GOT3 (cell line): ENCODE measurements at places on chromosomes 3 and 15.

DNA sequence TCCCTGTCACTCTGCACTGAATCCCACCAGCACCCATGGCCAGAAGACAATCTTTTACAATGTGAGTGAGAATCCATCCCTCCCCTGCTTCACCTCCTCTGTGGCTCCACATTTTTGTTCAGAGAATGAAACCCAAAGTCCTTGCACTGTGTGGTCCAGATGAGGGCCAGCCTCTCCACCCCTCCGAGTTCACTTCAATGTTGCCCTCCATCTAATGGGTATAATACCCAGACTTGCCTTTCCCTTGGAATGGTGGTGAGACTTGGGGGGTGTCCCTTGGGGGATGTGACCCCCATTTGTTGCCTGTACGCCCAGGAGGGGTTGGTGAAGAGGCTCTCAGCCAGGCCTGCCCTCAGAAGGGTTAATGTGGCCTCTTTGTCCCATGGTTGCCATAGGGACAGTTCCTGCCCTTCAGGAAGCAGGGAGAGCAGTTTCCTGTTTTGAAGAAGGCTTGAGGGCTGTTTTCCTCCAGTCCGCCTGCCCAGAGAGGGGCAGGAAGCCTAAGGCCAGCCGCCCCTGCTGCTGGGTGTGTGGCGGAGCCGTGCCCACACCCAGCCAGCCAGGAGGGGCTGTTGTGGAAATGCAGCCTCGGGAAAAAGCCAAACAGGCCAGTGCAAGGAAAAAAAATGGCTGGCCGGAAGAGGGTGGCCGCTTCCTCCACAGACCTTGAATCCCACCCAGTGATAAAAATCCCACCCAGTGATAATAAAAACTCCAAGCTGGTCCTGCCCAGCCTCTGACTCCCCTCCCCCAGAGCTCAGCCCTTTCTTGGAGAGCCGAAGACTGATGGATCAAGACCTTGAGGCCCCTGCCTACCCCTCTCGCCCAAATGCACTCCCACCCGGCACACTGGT lies 14.6 kb upstream of the FGD5 start:
- DNase-seq: no peak

DNA sequence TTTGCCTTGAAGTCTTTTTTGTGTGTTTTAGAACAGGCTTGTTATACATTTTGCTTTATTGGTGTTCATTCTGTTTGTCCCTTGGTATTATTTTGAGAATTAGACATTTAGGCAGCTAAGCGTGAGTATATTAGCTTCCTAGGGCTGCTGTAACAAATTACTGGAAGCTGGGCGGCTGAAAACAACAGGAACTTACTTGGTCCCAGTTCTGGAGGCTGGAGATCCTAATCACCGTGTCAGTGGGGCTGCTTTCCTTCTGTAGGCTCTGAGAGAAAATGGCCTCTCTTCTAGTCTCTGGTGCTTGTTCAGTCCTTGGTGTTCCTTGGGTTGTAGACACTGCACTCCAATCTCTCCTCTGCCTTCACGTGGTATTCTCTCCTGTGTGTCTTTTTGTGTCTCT lies 142.3 kb downstream of the KLHL25 start:
- DNase-seq: no peak

- DNase-seq: no peak
Observed at GRCh38 chr3:60025096-60026050, 975.5 kb upstream of the CFAP20DC start.

DNA sequence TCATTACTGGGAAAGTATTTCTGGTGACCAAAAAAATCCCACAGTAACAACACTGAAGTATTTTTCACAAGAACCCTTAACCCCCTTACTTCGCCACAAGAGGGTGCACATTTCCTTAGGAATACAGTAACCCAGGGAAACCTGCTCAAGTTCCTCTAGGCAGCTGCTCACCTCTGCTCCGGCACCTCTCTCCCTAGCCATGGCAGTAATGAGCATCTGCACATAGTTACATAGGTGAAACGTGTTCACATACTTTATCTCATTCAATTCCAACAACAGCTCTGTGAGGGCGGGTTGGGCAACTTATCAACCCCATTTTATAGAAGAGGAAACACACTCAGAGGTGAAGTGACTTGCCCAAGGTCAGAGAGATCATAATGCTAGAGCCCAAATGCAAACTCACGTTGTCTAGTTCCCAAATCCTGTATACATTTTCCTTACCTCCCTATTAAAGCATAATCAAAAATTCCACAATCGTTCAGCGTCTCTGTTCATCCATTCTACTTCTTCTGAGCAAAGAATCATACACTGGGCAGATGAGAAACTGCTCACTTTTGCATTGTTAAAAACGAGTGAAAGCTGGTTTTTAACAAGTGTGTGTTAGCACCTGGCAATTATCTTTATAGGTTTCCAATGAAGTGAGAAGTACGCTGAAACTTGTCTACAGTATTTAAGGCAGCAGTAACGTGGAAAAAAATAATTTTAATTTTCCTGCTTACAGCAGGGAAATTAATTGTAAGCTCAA lies 90.7 kb downstream of the IGF2BP2 start:
- no peak for DNase-seq

GRCh38 chr15:96470681-96471310 lies 140.3 kb downstream of the NR2F2 start:
- DNase-seq: no peak
